ENCODE measurements at places on chromosomes 3 and 15.

DNA sequence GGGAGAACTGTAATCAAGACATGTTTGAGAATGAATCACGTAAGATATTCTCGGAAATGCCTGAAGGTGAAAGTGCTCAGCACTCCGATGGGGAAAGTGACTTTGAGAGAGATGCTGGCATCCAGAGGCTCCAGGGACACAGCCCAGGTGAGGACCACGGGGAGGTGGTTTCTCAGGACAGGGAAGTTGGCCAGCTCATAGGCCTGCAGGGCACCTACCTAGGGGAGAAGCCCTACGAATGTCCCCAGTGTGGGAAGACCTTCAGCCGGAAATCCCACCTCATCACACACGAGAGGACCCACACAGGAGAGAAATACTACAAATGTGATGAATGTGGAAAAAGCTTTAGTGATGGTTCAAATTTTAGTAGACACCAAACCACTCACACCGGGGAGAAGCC lies 19.8 kb downstream of the ZSCAN2 start:
- no peak for DNase-seq

GRCh38 chr3:124381575-124382333 lies 348.5 kb upstream of the UMPS start:
- no peak for DNase-seq

- no peak for DNase-seq
Observed at GRCh38 chr3:107241217-107241616, 136.0 kb upstream of the CCDC54 start.

DNA sequence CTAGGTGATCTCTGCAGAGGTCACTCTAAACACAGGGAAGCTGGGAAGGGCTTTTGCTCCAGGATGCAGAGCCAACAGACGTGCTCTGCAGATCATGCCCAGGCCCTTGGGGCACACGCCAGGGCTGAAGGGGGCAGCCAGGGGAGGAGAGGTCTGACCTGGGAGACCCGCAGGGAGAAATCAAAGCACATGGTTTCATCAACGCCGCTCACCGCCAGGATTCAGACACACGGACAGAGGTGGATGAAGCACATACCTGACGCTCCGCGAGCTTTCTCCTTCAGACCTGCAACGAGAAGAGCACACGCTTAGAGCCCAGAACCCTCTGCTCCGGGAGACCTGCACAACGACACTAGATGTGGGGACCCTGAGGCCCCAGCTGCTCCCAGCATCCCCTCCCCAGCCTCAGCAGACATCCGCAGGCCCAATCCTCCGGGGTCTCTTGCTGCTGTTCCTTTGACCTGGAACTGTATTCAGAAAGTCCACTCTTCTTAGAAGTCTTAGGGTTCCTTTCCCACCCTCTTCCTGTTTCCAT lies 90.7 kb upstream of the IQSEC1 start:
- no peak for DNase-seq

- no peak for DNase-seq
Observed at GRCh38 chr3:139933766-139934165, 1.2 kb upstream of the CLSTN2 start.

GRCh38 chr3:44772099-44772442 lies 10.5 kb downstream of the KIF15 start:
- DNase-seq, result no peak

GRCh38 chr3:54960701-54961100 lies 32.8 kb upstream of the LRTM1 start:
- no peak for DNase-seq

DNA sequence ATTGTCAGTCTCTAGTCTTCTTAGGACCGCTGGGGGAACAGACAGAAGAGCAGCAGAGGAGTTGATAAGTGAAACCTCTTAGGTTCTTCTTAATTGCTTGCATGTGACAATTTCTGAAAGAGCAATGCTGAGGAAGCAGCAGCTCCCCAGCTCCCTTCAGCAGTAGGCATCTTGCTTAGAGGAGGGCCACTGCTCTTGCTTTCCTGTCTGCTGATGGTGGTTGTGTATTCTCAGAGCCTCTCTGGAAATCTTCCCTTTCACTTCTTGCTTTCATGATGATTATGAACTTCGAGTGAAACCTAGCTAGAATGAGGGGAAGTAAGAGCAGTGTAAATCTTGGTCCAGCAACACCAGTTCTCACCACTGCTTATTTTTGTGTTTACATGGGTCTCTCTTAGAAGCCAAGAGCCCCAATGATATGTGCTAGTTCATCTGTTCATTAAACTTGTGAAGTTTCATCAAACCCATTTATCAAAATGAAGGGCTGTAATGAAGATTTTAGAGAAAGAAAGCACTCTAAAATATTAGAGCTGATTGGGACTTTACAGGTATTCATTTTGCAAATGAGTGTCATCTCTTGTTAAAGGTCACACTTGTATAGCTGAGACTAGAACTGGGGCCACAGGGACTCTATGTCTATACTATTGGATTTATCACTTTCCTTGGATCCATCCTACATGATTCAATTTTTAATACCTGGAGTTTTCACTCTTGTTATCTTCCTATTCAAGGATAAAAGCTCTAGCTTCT lies 246.7 kb downstream of the LPP start:
- DNase-seq, result no peak

DNA sequence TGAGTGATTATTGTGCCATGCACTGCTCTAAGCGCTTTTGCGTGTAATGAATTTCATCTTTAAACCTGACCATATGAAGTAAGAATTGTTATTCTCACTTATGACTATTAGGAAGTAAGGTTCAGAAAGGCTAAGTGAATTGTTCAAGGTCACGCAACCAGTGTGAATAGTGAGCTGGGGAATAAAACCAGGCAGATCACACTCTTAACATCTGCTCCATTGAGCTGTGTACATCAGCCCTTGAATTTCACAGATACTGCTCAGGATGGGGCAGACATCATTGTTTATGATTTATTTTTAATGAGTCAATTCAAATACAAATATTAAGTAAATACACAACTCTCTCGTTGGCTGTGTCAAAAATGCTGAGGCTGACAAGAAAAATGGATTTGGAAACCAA lies 184.5 kb downstream of the FNDC3B start:
- no peak for DNase-seq

GRCh38 chr15:39260391-39260790 lies 320.5 kb upstream of the THBS1 start:
- DNase-seq, result no peak

GRCh38 chr3:71206305-71207165 lies 377.0 kb downstream of the FOXP1 start:
- no peak for DNase-seq

DNA sequence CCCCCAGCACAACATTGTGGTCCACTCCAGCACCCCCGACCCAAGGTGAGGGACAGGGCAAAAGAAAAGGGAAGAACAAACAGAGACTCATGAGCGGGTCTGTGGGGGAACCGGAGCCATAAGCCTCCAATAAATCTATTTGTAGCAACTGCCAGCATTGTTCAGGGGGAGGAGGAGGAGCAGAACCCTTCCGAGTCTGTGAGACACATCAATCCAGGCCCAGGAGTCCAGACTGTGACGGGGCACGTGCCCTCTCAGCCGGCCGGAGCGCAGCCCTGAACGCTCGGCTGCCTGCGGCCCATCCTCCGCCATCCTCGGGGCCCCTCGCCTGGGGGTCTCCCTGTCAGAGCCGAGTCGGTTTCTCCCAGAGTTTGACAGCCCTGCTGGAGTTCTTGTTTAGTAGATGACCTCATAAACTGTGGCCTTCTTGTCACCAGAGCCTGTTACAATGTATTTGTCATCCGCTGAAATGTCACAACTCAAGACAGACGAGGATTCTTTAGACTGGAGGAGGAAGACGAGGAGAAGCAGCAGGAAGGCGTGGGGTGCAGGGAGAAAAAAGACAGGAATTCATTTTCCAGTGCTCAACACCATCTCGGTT lies 47.9 kb downstream of the TLE3 start:
- DNase-seq, result no peak

DNA sequence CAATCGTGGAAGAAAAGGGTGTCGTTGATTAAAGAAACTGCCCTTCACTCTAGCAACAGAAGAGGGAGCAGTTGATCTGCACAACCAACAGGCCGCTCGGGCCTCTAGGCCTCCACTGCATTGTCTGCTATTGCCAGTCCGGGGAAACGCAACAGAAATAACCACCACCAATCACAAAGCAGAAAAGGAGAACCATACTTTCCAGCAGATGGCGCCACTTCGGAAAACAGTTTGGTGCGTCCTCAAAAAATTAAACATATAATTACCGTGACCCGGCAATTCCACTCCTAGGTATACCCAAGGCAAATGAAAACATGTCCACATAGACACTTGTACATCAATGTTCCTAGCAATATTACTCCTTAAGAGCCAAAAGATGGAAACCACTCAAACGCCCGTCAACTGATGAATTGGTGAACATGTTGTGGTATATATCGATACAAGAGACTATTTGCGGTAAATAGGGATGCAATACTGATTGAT lies 154.1 kb downstream of the TJP1 start:
- no peak for DNase-seq

- no peak for DNase-seq
Observed at GRCh38 chr3:139538733-139539132, 809 bp downstream of the RBP1 start.

DNA sequence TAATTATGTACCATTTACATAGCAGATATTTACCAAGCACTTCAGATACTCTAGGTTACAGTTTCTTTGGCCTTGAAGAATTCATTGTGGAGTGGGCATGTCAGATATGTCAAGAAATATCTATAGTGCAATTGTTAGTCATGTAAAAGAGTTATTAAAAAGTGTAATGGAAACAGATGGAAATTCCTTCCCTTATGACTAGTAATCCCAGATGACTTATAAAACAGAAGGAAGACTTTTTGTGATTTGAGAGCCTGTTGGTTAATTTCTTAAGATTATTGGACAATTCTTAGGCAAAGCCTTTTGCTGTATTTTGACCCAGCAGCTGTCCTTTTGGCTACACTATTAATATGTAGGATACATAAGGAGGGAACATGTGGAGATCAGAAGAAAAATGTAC lies 708.9 kb upstream of the NECTIN3 start:
- no peak for DNase-seq

DNA sequence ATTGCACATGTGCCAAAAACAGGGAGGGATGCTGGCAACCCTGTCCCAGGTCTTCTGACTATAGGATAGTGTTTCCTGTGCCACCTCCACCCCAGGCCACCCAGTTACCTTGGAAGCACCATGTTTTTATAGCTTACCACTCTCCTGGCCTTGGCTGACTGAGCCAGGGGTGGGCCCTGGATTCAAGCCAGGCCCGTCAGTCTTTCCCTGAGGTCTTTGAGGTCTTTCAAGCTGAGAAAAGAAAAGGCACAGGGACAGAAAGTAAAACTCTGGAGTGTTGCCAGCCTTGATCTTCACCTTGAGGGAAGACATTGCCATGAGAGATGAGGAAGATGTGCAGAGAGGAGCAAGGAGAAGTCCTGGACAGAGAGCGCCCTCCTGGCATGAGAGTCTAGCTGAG lies 46.3 kb downstream of the SYNM start:
- DNase-seq, result no peak

- DNase-seq, result no peak
Observed at GRCh38 chr3:76930712-76931111, 109.2 kb upstream of the ROBO2 start.

DNA sequence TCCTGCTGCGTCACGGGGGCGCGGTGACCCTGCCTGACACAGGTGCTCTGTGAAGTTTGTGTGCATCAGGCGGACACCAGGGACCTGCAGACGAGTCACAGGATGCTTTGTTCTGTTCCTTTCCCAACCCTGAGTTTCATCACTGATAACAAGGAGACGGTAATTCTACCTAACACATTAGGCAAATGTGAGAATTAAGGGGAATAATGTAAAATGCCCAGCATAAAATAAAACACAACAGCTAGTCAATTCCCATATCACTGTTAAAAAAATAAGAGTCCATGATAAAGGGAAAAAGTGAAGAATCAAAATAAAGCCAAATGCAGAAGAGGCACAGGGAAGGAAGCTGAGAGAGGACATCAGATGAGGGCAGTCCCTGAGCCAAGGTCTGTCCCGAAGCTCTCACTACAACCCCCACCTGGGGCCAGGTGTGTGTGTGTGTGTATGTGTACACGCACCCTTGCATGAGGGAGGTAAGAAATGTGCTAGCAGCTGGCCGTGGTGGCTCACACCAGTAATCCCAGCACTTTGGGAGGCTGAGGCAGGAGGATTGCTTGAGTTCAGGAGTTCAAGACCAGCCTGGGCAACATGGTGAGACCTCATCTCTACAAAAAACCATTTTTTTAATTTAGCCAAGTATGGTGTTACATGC lies 27.5 kb downstream of the PLA2G4D start:
- no peak for DNase-seq

- DNase-seq, result no peak
Observed at GRCh38 chr3:144822671-144823070, 851.0 kb downstream of the DIPK2A start.

- DNase-seq, result no peak
Observed at GRCh38 chr3:154614601-154615000, 184.6 kb upstream of the GPR149 start.

DNA sequence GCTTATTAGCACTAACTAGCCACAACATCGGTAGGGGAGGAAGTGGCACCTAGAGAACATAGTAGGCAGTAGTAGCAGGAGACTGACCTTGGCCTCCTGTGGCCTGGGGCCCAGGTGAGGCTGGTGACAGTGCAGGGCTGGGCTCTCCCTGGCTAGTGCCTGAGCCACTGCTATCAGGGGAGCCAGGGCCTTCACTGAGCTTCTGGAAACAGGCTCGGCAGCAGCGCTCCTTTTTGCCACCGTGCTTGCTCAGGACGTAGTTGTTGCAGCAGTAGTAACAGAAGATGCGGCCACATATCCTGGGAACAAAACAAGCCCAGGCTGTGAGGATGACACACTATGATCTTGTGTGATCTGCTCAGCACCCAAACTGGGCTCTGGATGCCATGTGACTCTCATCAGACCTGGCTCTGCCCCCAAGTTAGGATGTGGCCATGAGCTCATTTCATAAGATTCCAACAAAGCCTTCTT lies 15.1 kb downstream of the CXCR6 start:
- DNase-seq, result no peak

DNA sequence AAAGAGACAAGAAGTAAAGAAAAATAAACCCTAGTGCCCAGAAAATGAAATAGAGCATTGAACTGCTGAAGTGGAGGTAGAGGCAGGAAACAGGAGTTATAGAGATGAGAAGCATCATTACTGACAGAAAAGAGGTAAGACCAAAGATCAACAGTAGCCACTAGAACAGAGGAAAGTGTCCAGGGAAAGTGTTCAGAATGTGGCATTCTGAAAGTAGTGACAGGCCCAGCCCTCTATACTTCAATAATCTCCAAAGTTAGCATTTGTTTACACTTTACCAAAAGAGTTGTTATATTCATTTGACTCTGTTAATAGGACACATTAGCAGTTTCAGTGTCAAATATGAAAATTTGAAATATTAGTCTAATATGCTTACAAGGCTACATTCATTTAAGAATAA lies 727.1 kb upstream of the NECTIN3 start:
- DNase-seq, result no peak

GRCh38 chr3:45688194-45688881 lies 858 bp upstream of the SACM1L start:
- DNase-seq, result no peak

All from activated T-helper 1 cell treated with Interleukin-2 at 50 U/mL for 16 hours (primary cell).